Ovary (tissue), 10 donors: ENCODE measurements at places on chromosomes 12 and 14. TPM values are rescaled to one million over a fixed set of nuclear protein-coding genes. Genes with fewer than 3 reads are reported as not detected.
A peak's percentile ranks its signal among the peaks of the same experiment; 100 is the strongest.

CACNA1C gene
- total RNA-seq, result 4.8 TPM

CLEC4C gene
- not detected for total RNA-seq

GRCh38 chr12:92136965-92137721 is 8.5 kb downstream of the BTG1 start:
- no peak for DNase-seq

- DNase-seq, result no peak
Measured at GRCh38 chr12:118984161-118984943, 3.0 kb downstream of the SRRM4 start.

DNA sequence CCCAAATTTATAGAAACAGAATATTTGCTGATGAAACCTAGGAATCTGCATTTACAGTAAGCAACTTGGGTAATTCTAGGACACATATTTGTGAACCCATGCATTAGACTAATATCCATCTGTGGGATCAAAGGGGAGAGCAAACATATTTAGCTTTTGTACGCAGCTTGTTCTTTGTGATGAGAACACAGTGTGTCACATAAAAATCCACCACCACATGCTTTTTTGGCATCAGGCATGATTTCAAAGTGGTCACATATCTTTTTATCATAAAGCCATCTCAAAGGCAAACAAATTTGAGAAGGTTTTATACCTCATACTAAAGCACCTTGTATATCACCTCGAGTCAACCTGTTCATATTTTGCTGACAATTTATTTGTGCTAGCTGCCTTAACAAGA is 15.7 kb downstream of the DNAL1 start:
- DNase-seq, result no peak

DNA sequence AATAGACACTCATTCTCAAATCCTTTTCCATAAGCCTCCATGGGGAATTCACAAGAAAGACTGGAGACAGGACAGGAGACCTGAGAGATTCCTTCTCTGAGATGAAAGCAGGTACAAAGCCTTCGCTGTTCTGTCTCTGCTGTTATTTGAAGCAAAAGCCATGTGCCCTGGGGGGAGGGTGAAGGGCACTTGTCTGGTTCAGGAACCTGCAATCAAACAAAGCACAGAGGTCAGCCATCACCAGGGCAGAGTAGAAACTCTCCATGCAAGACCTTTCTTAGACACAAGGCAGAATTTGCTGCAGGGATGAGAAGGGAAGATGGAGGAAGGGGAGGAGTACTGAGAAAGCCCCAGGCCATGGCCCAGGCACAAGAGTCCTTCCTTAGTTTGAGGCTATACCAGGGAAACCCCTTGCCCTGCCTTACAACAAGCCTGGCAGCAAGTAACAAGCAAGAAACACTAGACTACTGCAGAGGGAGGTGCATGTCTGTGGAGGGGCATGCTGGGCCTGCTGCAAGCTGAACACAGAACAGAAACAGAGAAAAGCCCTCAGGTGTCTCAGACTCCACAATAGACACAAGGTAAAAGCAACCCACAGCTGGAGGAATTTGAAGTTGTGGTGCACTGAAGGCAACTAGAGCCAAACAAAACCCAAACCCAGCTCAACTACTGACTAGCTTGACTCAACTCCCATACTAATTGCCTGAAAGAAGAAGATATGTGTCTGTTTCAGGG is 7.8 kb upstream of the ART4 start:
- DNase-seq, result no peak

GRCh38 chr12:58416236-58416635 is 474.9 kb downstream of the ATP23 start:
- no peak for DNase-seq

GRCh38 chr12:12999271-12999958 is 650 bp downstream of the HEBP1 start:
- DNase-seq, result no peak

DNA sequence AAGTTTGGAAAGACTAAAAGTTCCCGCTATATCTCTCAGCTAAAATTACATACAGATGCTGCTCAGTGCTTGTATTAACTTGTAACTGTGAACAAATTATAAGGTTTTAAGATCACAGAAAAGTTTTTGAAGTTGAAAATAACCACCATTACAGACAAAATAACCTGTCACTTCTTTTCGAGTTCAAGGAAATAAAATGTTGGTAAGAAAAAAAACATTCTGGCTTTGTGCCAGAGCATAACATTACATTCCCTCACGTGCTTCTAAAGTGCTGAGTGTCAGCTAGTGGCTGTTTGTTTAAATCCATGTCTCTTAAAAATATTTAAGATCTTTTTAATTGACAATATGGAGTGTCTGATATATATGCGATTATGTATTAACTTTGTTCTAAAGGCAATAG is 27.2 kb upstream of the ADAMTS20 start:
- DNase-seq, result no peak

DNA sequence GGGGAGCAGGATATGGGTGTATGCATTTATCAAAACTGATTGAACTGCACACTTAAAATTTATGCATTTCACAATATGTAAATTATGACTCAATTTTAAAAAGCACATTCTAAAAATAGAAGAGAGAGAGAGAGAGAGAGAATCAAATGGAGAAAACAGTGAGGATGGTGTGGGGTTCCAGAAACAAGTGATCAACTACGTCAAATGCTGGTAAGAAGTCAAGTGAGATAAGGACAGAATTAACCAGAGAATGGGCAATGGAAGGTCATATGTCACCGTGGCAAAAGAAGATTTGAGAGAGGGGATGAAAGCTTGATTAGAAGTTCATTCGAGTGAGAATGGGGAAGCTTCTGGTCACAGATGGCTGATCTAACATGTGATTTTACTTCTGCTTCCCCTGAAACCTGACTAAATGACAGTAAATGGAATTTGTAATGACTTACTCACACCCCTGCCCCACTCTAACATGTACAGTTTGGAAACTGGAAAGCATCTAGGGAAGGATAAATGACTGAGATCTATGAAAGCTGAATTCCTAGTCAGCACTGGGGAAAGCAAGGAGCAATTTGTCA is 276.5 kb upstream of the AMIGO2 start:
- DNase-seq, result no peak

- DNase-seq, result no peak
Measured at GRCh38 chr12:3820122-3820521, 53.1 kb downstream of the PARP11 start.

- DNase-seq, result peak; percentile 67
Measured at GRCh38 chr14:69693145-69693544, 73.8 kb upstream of the SRSF5 start.
